SIG-M5 (cell line): ENCODE measurements at places on chromosomes 4 and X.

GRCh38 chr4:18075823-18076433, 54.4 kb upstream of the LCORL start:
- no peak for DNase-seq

DNA sequence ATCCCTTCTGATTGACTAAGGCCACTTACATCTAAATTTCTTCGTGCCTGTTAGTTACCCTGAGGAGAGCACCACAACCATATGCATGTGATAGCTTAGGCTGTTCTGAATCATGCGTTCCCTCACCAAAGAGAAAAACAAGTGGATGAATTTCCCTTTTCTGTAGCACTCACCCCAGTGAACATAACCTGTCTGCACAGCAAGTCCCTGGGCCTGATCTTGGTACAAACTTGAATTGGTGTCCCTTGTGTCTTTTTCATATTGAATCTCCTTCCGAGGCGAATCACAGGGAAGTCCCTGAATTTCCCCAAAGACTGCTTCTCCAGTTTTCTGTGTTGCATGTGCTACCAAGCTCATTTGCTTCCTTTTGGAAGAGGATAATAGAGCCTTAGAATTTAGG, 100.4 kb downstream of the KLHL8 start:
- no peak for DNase-seq

DNA sequence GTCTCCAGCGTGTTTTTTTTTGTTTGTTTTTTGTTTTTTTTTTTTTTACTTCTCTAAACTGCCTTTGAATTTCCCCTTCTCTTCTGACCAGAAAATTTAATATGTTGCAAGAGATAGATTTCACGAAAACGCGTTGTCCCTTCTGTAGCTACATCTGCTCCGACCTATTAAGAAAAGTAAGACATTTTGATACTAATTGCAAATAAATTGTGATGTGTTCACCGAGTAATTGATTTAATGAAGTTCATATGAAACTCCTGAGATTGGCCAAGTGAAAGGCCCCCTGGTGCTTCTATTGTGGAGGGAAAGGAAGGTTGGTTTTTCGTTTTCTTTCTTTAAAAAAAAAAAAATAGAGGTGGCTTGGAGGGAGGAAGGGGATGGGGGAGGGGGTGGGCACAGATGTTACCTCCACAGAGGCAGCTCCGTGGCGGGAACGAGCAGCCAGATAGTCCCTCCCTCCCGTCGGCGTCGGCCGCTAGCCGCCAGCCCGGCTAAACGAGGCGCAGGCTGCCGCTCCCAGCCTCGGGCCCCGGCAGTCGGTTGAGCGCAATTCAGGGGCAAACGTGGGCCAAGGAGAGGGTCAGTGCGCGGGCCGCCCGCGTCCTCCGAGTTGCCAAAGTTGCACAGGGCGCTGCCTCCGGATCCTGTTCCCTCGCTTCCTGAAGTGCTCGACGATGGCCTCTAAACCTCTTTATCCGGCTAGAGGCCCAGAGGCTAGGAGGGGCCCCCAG, 139.1 kb upstream of the ZIC3 start:
- no peak for DNase-seq

DNA sequence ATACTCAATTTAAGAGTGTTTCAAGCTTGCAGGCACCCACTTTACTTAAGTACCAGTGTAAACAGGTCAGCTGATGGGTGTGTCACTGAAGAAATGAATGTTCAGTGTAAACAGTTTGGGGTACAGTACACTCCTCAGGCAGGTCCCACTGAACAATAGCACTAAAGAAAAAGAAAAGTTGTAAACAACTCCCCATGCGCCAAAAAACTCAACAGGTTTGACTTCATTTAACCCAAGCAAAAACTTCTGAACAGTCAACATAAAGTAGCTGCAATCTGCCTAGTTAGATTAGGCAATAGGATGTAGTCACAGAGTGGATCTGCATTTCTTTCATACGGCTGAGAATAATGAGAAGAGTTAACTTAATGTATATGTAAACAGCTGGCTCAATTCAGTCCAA, 93.2 kb downstream of the FAM13A start:
- DNase-seq, result no peak

DNA sequence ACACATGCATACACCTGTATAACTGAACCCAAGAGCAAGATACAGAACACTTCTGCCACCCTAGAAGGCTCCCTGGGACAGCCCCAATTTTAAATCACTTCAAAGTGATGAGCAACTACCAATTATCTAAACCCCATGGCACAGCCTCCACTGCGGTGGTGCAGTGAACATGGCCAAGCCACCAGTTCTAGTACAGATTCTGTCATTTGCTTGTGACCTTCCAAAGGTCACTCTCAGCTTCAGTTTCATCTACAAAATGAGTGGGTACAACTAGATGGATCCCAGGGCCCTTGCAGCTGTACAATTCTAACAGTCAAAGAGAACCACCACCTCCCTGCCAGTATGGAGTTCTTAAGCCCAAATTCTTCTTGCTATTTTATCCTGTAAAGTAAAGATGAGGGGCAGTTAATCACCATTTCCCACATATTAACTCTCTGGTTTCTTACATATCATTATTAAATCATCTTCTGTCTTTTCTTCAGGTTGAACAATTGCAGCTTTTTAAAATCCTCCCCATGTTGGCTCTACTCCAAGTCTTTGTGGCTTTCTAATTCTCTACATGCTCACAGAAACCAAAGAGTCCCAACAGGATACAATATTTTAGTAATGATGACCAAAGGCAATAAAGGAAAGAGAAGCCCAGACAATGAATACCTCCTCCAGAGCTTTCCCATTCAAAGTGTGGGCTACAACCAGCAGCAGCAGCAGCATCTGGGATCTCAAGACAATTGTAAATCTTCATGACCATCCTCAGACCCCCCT, 39.0 kb upstream of the GPM6B start:
- DNase-seq, result no peak

DNA sequence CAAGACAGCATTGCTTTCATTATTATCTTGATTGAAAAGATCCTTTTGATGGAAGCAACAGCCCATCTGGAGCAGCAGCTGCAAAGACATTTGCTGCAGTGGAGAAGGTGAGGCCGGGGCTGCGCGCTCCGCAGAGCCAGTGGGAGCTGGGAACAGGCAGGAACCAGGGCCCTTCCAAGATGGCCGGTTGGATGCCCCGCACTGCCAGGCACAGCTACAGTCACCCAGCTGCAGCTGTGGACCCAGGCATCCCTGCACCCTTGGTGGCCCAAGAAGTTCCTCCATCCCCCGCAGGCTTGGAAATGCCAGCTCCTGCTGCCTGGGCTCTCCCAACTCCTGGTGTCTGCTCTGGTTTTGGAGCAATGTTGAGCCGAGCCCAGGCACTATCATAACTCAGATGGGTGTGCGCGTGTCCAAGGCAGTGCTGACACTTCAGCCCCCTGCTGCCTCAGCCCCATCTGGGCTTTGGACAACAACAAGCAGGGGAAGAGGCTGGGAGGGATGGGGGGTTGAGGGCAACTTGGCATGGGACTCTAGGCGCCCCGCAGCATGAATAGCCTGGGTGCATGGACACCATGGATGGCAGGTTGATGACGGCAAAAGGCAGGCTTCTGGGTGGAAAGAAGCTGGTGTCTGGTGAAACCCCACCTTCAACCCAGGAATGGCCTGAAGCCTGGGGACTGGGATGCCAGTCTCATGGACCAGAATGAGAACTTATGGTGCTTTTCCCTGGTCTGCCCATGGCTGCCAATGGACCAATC, 371.8 kb downstream of the FSTL5 start:
- no peak for DNase-seq

GRCh38 chr4:53121264-53121865, 244.5 kb downstream of the SCFD2 start:
- no peak for DNase-seq

DNA sequence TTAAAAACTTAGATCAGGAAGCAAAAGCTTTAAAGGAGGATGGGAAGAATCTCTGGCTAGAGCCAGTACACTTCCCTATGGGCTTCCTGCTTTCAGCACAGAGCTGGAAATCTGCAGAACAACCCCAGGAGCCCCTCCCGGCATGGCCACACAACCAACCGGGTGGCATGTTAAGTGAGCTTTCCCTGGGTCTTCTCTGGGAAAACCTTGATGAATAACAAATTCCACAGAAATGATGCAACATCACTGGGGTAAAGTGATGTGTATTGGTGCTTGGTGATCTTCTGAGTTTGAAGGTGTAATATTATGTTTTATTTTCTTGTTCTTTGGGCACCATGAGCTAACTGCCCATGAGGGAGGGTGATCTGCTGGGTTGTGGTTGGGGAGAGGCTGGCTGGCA, 22.1 kb downstream of the NHS start:
- no peak for DNase-seq

GRCh38 chr4:185859111-185859510, 47.1 kb upstream of the SORBS2 start:
- no peak for DNase-seq

DNA sequence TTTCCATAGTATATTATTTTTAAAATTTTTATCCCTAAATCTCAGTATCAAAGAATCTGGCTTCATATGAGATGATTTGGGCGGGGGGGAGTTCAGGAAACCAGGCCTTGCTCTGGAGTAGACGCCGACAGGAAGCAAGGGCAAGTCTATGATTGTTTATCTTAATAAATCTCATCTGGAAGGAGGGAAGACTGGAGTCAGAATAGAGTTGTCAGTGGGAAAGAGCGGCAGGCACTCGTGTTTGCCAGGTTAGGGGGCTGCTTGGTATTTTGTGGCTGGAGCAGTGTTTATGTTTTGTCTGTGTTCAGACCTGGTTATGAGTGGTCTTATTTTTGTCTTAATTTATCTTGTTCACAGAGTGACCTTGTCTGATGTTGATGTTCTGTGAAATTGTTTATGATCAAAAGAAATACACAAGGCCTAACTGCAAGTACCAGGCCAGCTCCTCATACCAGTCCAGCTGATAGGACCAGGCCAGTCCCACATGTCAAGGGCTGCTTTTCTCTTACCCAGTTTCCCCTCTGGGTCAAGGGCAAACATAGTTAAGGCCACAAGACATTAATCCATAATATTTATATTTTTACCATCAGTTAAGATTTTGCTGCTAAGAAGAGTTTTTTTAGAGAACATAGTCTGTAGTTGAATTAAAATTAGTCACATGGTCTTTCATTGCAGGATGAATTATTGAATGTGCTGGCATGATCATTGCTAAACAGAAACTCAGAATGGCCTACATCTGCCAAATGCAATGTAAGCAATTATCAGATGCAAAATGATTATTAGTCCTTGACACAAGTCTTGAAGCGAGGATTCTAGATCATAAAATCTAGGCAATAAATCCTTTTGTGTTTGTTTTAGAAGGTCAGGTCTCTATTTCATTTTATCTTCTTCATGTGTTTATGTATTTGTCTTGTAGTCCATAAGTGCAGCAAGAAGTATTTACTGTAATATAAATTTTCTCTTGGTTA, 176.5 kb downstream of the GASK1B start:
- DNase-seq, result no peak

GRCh38 chr4:5237086-5237660, 185.9 kb downstream of the STK32B start:
- DNase-seq, result no peak

GRCh38 chrX:41335958-41336331, 2.0 kb downstream of the DDX3X start:
- DNase-seq, result no peak

GRCh38 chrX:7055386-7056137, 92.0 kb upstream of the STS start:
- no peak for DNase-seq

GRCh38 chr4:121148000-121148399, 16.1 kb downstream of the TNIP3 start:
- no peak for DNase-seq

- DNase-seq, result no peak
Observed at GRCh38 chr4:6984612-6985425, 58.4 kb upstream of the TADA2B start.

DNA sequence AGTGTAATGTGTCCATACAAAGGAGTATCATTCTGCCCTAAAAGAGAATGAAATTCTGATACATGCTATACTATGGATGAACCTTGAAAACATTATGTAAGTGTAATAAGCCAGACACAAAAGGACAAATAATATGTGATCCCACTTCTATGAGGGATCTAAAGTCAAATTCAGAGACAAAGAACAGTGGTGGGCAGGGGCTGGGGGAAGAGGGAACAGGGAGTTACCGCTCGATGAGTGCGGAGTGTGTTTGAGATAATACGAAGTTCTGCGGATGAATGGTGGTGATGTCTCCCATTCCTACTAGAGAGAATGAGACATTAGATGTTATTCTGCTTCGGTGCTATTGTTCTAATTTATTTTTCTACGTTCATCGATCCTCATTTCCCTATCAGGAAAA, 46.1 kb upstream of the TLR2 start:
- DNase-seq, result no peak

- DNase-seq, result no peak
Observed at GRCh38 chrX:47574547-47575301, 7.5 kb upstream of the TIMP1 start.

- DNase-seq, result no peak
Observed at GRCh38 chrX:41684940-41685339, 3.8 kb upstream of the GPR34 start.

- no peak for DNase-seq
Observed at GRCh38 chr4:64857815-64858214, 448.6 kb upstream of the TECRL start.

DNA sequence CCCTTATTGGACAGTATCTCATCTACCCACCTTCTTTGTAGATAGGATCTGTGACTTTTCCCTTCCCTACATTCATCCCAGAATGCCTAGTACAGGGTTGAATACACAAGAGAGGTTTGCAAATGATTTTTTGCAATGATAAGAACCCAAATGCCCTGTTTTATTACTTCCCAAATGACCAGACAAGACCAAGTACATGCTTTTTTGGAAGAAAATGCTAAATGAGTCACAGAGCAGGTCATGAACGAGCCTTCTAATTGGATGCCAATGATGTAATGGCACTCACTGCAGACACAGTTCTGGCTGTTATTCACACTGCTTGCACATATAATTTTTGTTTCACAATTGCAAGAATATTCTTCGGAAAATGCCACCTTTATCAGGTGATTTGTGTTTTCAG, 17.8 kb upstream of the GABRQ start:
- no peak for DNase-seq

DNA sequence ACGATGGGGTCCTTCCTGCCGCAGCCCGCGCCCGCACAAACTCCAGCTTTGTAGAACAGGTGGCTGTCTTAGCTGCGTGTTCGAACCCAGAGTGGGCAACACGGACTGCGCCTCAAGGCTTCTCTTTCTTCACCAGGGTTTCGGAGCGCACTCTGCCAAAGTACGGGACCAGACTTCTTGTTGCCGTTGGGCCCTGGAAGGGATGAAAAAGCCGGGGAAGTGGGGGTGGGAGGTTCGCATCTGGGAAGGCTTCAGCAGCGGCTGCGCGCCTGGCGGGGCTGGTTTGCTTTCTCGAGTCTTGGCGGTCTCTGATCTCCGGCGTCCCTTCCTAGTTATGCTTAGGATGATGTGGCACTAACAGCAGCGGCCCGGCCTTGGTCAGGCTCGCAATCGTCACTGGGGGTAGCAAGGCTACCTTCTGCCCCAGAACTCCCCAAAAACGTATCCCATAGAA, 673 bp downstream of the PARM1 start:
- no peak for DNase-seq

DNA sequence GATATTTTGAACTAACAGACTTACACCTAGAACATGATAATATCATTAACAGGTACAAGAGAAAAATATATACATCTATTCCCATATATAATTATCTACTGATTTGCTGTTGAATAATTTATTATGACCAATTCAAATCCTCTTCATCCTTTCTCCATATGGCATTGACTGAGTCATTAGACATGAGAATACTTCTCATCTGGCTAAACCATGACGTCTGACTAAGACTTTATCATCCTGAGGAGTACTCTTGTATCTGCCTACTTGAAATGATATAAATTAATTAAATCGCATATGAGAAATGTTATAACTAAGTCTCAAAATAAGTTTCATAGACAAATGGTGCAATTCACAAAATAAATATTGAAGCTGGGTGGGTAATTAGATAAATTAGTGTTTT, 67.4 kb downstream of the EMCN start:
- DNase-seq, result no peak
